ENCODE measurements at places on chromosomes 4 and X.
A peak's percentile ranks its signal among the peaks of the same experiment; 100 is the strongest.

DNA sequence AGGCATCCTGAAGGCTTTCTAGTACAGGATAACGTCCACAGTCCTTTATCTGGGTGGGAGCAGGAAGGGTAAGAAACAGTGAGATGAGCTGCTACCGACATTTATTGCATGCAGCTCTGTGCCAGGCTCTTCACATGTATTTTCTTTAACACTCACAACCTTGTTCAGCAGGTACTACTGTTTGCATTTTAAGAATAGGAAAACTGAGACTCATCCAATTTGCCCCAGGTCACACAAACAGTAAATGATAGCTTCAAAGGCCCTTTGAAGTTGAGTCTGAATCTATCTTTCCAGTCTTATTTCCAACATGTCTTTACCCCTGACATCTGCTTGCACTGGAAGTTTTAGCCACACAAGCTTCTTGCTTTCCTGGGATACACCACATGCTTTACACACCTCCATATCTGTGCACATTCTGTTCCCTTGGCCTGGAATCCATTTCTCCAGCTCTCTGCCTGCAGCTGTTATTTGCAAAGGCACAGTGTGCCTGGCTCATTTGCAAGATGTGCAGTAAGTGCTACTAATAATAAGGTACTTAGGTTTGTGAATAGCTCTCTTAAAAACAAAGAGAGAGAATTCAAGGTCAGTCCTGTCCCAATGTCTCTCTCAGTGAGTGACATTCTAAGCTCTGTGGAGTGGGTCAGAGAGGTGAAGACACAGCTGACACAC, 61.2 kb downstream of the METTL14 start:
- DNase-seq, result no peak

GRCh38 chr4:7725951-7726350, 213.7 kb downstream of the AFAP1 start:
- no peak for DNase-seq

DNA sequence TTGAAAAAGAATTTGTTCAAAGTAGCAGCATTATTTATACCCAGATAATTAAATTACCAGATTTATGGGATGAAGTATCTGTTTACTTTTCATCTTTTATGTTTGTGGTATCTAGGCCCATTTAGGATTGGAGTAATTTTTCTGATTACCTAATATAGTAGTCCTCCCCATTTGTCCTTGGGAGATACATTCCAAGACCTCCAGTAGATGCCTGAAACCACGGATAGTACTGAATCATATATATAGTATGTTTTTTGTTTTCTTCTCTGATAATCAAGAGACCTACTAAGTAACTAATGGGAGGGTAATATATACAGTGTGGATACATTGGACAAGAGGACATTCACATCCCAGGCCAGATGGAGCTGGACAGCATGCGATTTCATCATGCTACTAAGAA, 30.7 kb upstream of the PTPN13 start:
- DNase-seq, result no peak

GRCh38 chr4:139403462-139403861, 50.5 kb upstream of the RAB33B start:
- no peak for DNase-seq

DNA sequence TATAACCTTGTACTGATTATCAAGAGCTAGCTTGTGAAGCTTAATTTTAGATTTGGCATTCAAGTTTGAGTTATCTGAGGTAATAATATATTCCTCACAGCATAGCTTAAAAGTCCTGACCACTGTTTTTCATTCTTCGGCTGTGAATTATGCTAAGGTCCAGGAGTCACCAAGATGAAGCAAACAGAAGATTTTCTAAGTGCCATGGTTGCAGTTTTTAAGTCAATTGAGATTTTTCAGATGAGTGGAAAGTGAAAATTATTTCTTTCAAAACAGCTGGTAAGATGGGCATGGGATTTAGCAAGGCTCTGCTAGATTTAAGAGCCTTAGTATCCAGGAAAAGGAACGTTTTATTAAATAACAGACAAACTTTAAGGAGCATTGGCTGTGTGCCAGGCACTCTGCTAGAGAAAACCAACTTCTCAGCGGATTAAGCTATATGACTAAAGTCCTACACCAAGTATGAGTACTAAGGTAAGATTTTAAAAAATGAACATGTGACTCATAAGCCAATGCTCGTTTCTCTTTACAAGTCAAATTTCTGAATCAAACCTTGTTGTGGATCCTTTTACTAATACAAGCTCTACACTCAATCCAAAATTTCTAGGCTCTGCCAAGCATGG, 149.9 kb upstream of the IL15 start:
- DNase-seq, result peak; percentile 29

All from fibroblast of the conjunctiva (primary cell).